ENCODE measurements at places on chromosomes 7 and 10. TPM values are rescaled to one million over a fixed set of nuclear protein-coding genes. Genes with fewer than 3 reads are reported as not detected.
A peak's percentile ranks its signal among the peaks of the same experiment; 100 is the strongest.

HOXA7 gene
- total RNA-seq, result not detected

UBE2H gene
- 16.4 TPM for total RNA-seq

CALML3 gene
- total RNA-seq, result not detected

GATA3 gene
- total RNA-seq, result 293 TPM

- no peak overlapping the region for H3K27ac ChIP-seq
- peak overlapping the region; percentile 67 for H3K4me3 ChIP-seq
- peaks cover 22% of the 10 kb centered on the region for H3K36me3 ChIP-seq
- peaks cover 44% of the 10 kb centered on the region for H3K4me1 ChIP-seq
Observed at GRCh38 chr10:5710859-5711258, 26.2 kb downstream of the TASOR2 start.

DNA sequence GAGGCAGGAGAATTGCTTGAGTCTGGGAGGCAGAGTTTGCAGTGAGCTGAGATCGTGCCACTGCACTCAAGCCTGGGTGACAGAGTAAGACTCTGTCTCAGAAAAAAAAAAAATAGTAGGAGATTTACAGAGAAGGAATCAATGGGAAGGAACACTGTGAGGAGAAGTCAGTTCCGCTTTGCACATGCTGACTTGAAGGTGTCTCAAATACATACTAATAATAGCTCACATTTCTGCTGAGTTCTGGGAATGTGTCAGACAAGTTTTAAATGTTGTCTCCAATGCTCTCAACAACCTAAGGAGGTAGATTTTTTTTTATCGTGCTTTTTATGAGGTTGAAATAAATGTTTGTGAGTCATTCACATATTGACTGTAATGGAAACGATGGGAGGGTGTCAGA is 654.9 kb upstream of the CELF2 start:
- H3K4me1 ChIP-seq, result no peaks in the 10 kb centered on the region
- DNase-seq, result no peak
- H3K27me3 ChIP-seq, result peaks cover 3% of the 10 kb centered on the region
- no peak overlapping the region for H3K27ac ChIP-seq
- H3K4me3 ChIP-seq, result no peak overlapping the region

- no peak for DNase-seq
- no peak overlapping the region for H3K27ac ChIP-seq
- H3K36me3 ChIP-seq, result no peaks in the 10 kb centered on the region
- H3K4me1 ChIP-seq, result peaks cover 13% of the 10 kb centered on the region
- no peak overlapping the region for H3K4me3 ChIP-seq
- peaks cover 6% of the 10 kb centered on the region for H3K27me3 ChIP-seq
Observed at GRCh38 chr10:947051-947450, 15.5 kb upstream of the LARP4B start.

DNA sequence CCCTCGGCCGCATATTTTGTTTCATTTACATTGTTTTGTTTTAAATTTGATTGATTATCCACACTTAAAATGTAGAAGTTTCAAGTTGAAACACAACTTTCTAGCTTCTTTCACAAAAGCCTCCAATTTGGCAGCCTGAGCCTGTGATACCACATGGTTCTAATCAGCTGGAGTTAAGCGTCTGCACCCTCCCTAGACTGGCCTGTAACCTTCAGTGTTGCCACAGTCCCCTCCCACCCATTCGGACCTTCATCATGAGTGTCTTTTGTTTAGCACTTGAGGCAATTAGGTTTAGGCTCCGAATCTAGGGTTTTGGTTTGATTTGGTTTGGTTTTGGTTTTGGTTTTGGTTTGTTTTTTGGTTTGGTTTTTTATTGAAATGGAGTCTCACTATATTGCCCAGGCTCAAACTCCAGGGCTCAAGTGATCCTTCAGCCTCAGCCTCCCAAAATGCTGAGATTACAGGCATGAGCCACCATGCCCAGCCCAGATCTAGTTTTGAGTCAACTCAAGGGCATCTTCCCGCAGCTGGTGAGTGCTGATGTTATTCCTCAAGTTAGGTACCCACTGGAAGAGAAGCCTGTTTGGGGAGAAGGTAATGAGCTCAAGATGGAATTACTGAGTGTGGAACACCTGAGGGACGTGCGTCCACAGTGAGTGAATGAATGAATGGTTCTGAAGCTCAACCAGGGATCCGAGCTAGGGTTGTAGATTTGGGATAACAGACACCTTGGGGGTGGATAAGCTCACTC is 201.4 kb downstream of the HECW1 start:
- peaks cover 15% of the 10 kb centered on the region for H3K4me1 ChIP-seq
- H3K27ac ChIP-seq, result no peak overlapping the region
- no peaks in the 10 kb centered on the region for H3K36me3 ChIP-seq

DNA sequence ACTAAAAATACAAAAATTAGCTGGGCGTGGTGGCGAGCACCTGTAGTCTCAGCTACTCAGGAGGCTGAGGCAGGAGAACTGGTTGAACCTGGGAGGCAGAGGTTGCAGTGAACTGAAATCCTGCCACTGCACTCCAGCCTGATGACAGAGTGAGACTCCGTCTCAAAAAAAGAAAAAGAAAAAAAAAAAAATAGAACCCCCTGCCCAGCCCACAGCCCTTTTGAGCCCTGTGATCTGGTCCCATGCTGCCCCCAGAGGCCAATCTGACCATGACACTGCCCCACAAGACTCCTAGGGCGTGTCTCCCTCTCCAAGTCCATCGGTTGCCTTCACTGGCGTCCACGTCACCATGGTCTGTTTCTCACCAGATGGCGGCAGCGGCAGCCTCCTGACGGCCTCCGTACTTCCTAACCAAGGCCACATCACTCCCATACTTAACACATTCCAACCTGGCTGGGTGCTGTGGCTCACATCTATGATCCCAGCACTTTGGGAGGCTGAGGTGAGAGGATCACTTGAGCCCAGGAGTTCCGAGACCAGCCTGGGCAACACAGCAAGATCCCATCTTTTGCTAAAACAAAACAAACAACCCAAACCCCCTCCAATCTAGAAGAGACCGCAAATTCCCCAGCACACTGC is 18.0 kb downstream of the STX1A start:
- DNase-seq, result no peak
- peaks cover 38% of the 10 kb centered on the region for H3K36me3 ChIP-seq
- H3K27ac ChIP-seq, result no peak overlapping the region
- H3K4me3 ChIP-seq, result no peak overlapping the region
- no peaks in the 10 kb centered on the region for H3K27me3 ChIP-seq
- no peaks in the 10 kb centered on the region for H3K4me1 ChIP-seq

GRCh38 chr10:131897297-131897899 is 3.4 kb upstream of the PPP2R2D start:
- H3K27me3 ChIP-seq, result peaks cover 13% of the 10 kb centered on the region
- no peak overlapping the region for H3K4me3 ChIP-seq
- peaks cover 25% of the 10 kb centered on the region for H3K4me1 ChIP-seq
- DNase-seq, result no peak
- H3K27ac ChIP-seq, result no peak overlapping the region
- peaks cover 8% of the 10 kb centered on the region for H3K36me3 ChIP-seq

DNA sequence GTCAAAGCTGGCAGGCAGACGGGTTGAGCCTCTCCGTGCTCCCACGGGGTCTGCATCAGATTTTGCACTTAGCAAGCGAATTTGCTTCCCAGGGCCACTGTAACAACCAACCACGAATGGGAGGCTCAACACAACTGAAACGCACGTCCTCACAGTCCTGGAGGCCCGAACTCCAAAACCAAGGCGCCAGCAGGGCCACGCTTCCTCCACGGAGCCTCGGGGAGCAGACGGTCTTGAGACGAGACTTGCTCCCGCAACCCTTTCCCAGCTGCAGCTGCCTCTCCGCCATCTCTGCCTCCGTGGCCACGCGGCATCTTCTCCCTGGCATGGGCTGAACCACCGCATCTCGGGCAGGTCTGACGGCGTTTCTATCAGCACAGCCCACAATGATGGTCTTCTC is 30.2 kb upstream of the INSIG1 start:
- no peaks in the 10 kb centered on the region for H3K27me3 ChIP-seq
- H3K27ac ChIP-seq, result no peak overlapping the region

DNA sequence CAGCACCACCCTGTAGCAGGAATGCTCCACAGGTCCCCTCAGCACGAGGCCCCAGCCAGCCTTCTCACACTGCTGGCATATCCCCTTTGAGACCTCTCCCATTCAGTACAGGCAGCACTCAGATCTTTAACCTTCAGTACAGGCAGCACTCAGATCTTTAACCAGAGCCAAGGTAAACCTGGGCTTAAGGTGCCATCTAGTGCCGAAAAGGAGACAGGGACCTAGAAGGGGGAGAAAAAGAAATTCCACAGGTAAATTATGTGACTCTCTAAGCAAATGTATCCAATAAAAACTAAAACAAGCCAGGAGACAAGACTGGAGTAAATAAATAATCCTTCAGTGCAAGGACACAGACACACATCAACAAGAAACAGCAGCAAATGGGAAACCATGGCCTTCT is 358.6 kb downstream of the PTPRN2 start:
- H3K36me3 ChIP-seq, result no peaks in the 10 kb centered on the region
- H3K27me3 ChIP-seq, result no peaks in the 10 kb centered on the region
- no peak overlapping the region for H3K4me3 ChIP-seq
- no peak for DNase-seq

GRCh38 chr7:23260371-23260770 is 13.8 kb downstream of the GPNMB start:
- H3K27me3 ChIP-seq, result peaks cover 23% of the 10 kb centered on the region
- H3K4me3 ChIP-seq, result no peak overlapping the region
- H3K27ac ChIP-seq, result no peak overlapping the region
- H3K36me3 ChIP-seq, result no peaks in the 10 kb centered on the region

Data from activated T-helper 2 cell treated with anti-CD3 and anti-CD28 coated beads, Interferon-gamma antibody, Interleukin-2, Interleukin-4, amounts not matched to agents 10 μg/mL and 5 μg/mL and 100 μg/mL, durations not matched to agents 14 hours and 24 hours and 36 hours (primary cell).